Naive thymus-derived CD8-positive, alpha-beta T cell (primary cell): ENCODE measurements at places on chromosomes 3 and 15.

DNA sequence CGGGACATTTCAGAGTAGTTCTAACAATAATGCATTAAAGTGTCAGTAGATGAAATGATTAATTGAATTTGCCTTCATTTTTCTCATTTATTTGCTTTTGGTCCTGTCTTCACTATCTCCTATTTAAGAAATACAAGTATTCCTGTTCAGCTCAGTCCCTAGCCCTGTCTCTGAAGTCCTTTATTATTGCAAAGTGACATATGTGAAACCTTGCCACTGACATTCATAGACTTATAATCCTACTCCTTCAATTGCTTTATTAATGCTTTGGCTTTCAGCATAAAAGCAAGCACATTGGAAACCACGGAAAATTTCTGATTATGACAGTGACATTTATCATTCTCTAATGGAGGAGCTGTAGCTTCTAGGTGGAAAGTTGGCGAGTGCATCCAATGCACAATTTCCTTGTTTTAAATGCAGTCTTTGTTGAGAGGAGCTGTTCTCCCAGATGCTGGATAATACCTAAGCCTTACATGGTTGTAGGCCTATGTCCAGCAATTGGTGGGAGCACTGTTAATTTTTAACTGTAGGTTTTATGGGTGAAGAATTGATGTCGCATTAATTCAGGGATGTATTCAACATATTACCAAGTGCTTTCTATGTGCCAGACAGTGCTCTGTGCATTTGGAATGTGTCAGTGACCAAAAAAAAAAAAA lies 337.8 kb downstream of the FEZF2 start:
- no peak for DNase-seq

DNA sequence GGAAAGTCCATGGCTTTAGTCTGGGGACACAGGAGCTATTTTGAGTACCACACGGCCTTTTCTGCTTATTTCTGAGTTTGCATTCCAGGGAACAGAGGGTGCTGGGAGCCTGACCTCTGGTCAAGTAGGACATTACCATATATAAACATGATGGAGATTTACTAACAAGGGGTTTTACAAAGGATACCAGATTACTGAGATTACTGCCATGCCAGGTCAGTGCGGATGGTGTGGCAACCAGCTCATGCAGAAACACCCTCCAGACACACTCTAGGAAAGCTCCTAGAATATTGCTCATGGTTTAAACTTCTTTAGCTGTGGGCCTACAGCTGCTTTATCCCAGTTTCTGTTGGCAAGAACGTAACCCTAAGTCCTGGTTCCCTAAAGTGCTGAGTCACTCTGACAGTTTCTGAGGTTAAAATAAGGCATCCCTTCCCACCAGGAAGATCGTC lies 54.3 kb upstream of the AGTR1 start:
- DNase-seq, result no peak

DNA sequence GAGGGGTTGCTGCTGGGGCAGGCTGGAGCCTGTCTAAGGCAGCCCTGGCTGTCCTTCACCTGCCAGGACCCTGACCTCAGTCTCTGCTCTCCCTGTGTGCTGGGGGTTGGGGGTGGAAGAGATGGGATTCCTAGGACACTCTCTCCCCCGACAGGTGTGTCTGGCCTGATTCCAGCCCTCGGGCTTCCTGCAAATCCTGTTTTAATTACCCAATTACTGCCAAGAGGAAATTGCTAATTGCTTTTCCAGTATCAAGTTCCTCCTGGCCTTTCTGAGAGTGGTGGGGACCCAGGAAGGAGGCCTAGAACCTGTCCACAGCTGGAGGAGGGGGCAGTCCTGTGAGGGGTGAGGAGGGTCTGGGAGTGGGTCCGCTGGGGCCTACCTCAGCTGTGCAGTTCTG lies 15.8 kb downstream of the PLXNA1 start:
- no peak for DNase-seq

- DNase-seq, result no peak
Observed at GRCh38 chr3:62370112-62370857, 3.1 kb downstream of the FEZF2 start.

GRCh38 chr3:64919934-64920333 lies 232.1 kb upstream of the ADAMTS9 start:
- no peak for DNase-seq

- no peak for DNase-seq
Observed at GRCh38 chr15:63905558-63906265, 72.0 kb upstream of the HERC1 start.

DNA sequence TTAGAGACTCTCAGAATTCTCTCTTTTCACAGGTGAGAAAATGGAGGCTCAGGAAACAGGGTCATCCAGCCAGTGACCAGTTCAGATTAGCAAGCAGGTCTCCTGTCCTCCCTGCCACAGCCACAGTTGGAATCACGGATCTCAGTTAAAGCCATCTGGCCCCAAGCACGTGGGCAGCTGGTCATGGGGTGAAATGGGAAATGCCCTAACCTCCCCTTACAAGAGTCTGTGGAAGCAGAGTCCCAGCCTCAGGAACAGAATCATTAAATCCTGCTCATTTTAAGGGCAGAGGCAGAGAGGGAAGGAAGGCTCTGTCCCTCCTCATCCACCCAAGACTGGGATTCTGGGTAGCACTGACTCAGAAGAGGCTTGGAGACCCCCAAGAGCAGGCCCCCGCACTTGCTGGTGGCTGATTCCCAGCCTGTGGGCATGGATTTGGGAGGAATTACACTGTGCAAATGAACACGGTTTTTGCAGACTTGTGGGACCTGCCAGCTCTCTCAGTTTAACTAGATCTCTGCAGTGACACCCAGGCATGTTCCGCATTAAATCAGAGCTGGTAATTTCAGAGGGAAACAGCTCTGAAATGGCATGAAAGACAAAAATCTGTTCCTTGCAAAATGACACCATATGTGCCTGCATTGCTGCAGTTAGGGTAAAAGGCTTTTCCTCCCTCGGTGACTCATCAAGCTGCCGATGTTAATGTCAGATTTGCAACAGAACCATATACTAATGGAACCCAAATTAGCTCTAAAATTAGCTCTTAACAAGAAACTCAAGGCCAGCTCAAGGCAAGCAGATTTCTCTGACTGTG lies 89.0 kb downstream of the BDH1 start:
- no peak for DNase-seq

GRCh38 chr3:179958143-179958542 lies 78.6 kb downstream of the PEX5L start:
- DNase-seq, result no peak

DNA sequence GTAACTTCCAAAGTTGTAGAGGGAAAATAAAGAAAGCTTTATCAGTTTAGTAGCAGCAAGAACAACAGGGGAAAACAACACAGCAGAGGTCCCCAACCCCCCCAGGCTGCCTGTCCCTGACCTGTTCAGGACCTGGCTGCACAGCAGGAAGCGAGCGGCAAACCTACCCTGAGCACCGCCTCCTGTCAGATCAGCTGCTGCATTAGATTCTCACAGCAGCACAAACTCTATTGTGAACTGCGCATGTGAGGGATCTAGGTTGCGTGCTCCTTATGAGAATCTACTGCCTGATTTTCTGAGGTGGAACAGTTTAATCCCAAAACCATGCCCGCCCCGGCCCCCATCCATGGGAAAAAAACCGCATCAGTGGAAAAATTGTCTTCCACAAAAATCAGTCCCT lies 40.3 kb downstream of the USP50 start:
- DNase-seq, result no peak

DNA sequence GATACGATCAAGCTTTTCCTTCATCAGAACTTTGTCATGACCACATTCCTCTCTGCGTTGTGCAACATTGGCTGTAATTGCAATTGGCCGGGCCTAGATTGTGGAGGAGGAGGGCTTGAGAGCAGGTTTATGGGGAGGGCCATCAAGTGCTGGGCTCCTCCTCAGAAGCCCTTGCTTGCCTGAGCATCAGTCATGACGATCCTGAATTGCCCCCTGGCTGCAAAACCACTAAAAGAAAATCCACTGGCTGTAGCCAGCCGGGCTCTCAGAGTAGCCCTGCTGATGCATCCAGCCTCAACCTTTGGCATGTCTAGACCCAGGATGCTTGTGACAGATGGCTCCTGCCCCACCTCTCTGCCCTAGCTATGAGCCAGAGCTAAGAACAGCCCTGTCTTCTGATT lies 13.4 kb upstream of the TRH start:
- no peak for DNase-seq

DNA sequence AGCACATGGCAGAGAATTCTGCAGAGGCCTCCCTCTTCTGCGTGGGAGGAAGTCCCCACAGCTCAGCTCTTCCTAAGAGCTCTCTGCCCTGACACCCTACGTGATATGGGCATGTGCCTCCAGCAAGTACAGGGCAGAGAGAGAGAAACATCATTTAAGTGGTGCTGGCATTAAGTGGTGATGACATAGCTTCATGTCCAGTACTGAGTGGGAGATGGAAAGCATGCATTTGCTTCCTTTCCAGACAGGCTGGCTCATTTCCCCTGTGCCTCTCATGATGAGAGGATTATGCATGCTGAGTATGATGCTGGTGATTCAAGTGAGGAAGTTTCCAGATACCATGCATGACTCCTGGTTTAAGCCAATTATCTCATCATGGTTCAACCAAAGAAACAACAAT lies 26.9 kb downstream of the BFSP2 start:
- no peak for DNase-seq

GRCh38 chr3:8765528-8765927 lies 3.9 kb downstream of the OXTR start:
- no peak for DNase-seq

DNA sequence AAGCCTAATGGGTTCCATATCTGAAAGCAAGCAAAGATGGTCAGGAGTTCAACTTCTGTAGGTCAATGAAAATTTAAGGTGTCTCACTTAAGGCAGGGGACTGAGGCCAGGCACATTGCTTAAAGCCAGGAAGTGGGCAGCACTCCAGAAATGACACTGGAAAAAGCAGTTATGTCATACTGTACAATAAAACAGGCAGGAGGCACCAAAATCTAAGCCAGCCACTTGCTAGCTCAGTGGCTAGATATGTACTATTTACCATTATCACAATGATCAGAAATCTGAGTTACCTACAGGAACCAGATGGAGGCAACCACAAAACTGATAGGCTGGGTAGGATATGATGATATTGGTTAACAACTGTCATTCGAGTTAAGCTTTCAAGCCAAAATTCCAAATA lies 57.3 kb downstream of the FRMD5 start:
- no peak for DNase-seq

DNA sequence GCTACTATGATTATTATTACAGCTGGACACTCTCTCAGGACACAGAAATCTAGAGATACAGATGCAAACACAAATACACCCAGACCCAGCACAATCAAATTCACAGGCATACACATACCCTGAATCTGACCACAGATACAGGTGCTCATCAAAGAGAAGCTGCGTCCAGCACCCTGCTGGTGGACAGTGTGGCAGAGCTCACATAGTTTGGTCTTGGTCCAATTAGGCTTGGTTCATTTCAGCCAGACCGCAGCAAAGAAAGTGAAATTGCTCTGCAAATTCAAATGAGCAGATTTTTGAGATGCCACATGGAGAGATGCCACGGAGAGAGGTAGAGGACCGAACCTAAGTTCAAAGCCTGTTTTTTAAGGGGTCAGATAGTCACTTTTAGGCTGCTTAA lies 55.6 kb downstream of the ANAPC13 start:
- DNase-seq, result no peak

- DNase-seq, result no peak
Observed at GRCh38 chr15:57149196-57149595, 227.1 kb upstream of the CGNL1 start.

DNA sequence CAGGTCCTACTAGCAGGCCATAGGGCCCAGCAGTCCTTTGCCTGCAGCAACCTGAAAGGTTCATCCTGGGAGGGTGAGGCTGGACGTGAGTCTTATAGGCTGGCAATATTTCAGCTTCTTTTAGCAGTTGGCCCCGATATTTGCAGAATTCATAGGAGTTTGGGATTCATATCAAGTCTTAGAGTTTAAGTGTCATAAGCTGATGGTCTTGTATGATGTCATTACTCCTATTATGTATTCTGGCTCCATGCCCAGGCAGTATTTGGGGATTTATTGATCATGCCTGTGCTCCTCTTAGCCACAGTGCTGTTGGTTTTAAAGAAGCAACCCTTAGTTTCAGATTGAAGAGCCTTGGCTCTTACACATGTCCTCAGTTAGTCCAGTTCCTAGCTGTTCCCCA lies 41.3 kb upstream of the POLR2M start:
- no peak for DNase-seq

DNA sequence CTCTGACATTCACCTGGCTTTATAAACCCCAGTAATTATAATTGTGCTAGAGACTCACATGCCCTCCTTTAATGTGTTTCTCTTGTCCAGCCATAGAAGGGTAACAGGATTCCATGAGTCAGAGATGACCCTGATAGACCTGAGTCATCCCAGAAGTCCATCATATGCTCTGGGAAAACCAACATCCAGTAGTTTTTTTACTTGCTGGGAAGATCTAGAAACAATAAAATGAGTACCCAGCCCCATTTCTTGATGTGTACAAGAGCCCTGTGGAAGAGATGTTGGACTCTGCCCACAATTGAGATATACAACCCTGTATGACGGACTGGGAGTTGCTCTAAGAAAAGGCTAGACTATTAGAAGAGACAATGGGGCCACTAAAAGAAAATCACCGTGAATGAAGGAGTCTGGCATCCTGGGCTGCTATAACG lies 22.4 kb upstream of the THUMPD3 start:
- DNase-seq, result no peak

DNA sequence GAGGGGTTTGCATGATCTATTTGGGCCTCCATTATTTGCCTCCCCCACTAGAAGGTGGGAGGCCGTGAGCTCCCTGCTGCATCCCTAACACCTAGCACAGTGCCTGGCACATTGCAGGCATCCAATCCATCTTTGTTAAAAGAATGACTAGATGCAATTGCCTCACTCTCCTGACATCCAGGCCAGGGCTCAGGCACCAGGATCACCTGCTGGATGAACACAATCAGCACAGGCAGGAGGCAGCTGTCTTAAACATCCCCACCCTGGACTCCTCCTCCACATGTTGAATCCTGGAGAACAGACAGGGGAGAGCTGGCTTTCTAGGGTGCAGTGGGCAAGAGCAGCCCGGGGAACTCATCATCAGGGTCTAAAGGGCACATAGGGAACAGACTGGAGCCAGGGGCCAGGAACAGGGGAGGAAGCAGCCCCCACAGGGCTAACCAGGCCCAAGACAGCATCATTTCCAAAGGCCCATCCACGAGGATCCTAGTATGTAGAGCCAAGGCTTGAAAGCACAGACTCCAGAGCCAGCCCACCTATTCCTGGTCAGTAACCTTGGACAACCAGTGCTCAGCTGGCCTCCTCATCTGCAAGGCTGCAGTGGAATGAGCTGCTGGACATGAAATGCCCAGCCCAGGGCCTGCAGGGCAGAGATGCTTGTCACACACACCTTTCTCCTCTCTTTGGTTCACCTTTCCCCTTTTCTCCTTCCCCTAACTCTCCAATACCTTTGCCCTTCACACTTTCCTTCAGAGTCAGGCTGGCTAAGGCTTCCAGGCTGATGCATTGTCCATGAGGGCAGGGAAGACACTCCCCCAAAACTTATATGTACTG lies 254.4 kb upstream of the TLE3 start:
- no peak for DNase-seq

- DNase-seq, result no peak
Observed at GRCh38 chr15:56537881-56538280, 72.9 kb upstream of the MNS1 start.
